Hematopoietic multipotent progenitor cell treated with erythropoietin and hydrocortisone succinate and interleukin-3 and kit ligand, for 8 days (in vitro differentiated cells): ENCODE measurements at places on chromosomes 5 and 9.

- DNase-seq = no peak
Observed at GRCh38 chr5:172545291-172545801, 91.0 kb upstream of the SH3PXD2B start.

GRCh38 chr5:126056352-126056751 lies 366.9 kb upstream of the GRAMD2B start:
- DNase-seq = no peak

GRCh38 chr5:17343675-17344074 lies 126.2 kb downstream of the BASP1 start:
- DNase-seq = no peak

- DNase-seq = no peak
Observed at GRCh38 chr5:107513337-107514085, 157.2 kb downstream of the EFNA5 start.

GRCh38 chr5:56681346-56681745 lies 134.0 kb upstream of the MAP3K1 start:
- DNase-seq = peak; percentile 51

DNA sequence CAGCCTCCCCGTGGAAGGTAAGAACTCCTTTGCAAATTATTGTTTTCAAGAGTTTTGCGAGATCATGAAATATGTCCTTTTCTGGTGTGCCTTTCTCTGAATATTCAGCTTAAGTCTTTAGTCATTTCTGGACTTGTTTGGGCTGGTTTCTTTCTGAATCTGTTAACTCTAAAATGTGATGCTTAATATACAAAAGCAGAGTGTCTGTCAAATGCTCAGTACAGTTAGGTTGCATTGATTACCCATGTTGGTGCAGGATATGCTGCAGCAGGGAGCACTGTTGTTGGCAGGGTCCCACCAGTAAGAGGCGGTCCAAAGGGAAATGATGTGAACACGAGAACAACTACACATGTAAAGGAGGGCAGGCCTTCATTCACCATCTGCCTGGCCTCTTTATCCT lies 47.7 kb downstream of the SPTAN1 start:
- DNase-seq = no peak

DNA sequence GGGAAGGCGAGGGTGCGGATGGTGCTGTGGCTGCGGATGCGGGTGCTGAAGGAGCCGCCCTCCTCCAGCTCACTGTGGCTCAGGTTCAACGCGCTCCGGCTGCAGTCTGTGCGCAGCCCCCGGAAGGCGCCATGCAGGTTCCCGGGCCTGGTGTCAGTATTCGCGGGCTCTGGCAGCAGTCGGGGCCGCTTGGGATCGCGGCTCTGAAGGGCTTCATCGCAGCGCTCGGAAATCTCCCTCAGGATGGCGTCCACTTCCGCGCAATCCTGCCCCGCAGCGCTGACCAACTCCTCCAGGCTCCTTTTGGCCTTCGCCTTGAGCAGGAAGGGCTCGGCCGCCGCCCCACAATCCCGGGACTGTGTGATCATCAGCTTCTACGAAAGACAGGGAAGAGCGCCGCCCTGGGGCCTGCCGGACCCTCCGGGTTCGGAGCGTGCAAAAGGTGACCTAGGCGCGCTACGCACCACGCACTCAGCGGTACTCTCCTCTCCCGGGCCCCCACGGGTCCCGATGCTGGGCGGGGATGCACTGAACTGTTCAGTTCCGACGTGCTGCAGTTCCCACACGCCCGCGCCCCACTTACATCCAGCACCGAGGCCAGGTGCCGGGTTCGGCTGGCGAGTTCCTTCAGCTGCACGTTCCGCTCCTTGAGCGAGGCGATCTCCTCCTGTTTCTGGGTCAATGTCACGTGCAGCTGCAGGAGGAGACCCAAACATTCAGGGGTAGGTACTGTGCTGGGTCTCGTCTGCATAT lies 6.5 kb downstream of the MCIDAS start:
- DNase-seq = no peak

DNA sequence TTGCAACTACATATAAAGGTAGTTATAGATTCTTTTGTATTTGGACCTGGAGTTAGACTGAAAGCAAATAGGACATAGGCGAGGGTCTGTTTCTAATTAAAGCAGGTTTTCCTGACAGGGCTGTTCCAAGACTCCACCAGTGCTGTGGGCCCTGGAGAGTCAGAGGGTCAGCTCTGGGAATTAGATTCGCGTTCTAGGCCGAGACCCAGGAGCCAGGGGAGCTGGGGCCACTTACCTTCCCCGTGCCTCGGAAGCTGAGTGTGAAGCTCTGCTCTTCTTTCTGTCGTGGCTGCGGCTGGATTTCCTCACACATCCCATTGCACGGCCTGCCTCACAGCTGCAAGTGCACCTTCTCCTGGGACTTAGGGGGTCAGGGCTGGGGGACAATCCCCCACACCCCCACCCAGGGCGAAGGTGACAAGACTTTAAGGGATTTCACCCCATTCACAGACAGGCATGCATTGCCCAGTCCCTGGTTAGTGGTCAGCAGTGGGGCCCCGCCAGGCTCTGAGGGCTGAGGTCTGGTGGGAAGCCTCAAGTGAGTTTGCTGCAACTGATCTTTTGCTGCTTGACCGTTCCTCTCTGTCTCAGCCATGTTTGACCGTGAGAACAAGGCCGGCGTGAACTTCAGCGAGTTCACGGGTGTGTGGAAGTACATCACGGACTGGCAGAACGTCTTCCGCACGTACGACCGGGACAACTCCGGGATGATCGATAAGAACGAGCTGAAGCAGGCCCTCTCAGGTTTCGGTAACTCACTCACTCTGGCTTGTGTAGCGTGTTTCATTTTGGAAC lies 15.3 kb upstream of the AHRR start:
- DNase-seq = no peak

GRCh38 chr9:22208846-22209585 lies 199.9 kb upstream of the CDKN2B start:
- peak; percentile 4 for DNase-seq

DNA sequence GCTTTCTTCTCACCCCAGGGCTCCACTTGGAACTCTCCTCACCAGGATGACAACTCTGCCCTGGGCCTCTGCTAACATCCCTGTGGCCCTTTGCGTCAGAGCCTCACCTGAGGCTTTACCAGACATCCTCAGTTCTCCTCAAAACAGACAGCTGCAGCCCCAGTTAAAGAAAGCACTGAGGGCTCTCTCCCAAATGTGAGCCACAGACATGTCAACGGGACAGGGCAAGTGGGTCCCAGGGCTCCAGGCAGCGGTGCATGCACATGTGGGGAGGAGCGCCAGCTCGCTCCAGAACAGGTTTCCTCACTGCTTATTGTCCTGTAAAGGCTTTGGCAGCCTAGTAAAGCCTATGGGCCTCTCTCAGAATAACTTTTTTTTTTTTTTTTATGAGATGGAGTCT lies 37.3 kb downstream of the IPPK start:
- DNase-seq = no peak

DNA sequence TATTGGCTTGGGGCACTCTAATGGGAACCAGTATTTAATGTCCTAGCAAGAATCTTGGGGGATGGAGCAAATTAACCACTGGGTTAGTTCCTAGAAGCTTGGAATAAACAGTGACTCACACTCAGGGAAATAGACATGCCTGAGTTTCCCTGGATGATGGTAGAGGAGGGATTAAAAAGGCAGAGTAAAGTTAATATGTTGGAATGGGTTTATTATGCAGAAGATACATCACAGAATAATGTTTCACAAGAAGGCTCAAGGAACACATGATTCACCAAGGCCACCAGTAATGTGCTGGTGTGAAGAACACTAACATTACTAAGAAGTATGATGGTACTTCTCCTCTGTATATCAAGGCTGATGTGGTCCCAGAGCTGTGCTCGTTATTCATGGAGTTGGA lies 752.9 kb upstream of the SEMA6A start:
- DNase-seq = no peak

- DNase-seq = no peak
Observed at GRCh38 chr9:137149942-137150616, 11.1 kb downstream of the GRIN1 start.

DNA sequence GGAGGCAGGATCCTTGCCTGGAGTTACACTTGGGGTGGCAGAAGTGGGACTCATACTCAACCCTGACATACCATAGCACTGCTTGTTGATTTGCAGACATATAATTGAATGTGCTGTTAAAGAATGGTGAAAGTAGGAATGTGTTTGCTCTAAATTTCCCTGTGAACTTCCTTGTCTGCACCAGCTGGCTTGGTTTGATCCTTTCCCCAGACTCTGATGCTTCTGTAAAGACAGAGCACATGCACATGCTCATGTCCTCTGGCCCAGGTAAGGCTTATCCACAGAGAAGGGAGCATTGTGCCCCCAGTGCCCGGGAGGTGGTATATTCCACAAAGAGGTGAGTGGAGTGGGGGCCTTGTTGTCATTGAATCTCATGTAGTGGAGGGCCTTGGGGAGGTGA lies 138.0 kb upstream of the STC2 start:
- DNase-seq = no peak

GRCh38 chr5:50963971-50964745 lies 297.7 kb downstream of the PARP8 start:
- DNase-seq = no peak

DNA sequence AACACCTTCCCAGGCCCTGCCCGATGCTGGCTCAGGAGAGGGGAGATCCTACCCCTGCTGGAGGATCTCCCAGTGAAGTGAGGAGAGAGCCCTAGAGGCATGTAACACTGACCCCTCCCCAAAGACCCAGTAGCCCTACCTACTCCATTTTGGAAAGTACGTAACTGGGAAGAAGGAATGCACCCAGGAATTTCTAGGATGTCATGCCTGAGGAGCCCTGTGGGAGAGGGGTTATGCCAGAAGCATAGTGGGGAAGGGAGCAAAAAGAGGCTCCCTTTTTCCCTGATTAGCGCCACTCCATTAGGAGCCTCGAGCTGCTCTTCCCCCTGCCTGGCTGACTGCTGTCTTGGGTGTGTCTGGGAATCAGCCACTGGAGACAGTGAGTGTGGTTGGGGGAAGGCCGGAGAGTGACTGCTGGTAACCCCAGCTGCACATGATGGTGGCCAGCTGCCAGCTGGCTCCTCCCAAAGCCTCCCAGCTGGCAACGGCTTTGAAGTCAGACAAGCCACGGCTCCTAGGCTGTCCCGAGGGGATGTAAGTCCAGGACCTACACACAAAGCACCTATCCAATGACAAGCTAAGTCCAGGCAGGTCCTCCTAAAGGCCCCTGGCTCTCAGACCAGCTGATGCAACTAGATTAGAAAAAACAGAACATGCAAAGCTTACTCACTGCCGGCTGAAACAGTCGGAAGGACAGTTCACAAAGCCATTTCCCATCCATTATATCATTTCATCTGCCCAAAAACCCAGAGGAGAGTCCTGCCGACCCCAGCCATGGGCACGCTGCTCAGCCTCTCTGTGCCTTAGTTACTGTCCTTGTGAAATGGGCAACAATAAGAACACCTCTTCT lies 136.5 kb upstream of the ABCA1 start:
- peak; percentile 90 for DNase-seq

GRCh38 chr9:18890372-18890771 lies 142.6 kb downstream of the SAXO1 start:
- DNase-seq = no peak

- no peak for DNase-seq
Observed at GRCh38 chr5:158591301-158591863, 508.3 kb downstream of the EBF1 start.

GRCh38 chr9:127411122-127411521 lies 13.1 kb upstream of the ZNF79 start:
- DNase-seq = no peak

GRCh38 chr5:44367203-44367602 lies 22.0 kb downstream of the FGF10 start:
- DNase-seq = no peak

- DNase-seq = no peak
Observed at GRCh38 chr5:95486191-95486590, 68.6 kb downstream of the SKIC3 start.

- DNase-seq = peak; percentile 74
Observed at GRCh38 chr9:132409828-132410528, at the start of gene CFAP77. TSS of gene CFAP77 (plus strand) at chr9:132410211. CDS start at chr9:132410272, 61 bp downstream.

DNA sequence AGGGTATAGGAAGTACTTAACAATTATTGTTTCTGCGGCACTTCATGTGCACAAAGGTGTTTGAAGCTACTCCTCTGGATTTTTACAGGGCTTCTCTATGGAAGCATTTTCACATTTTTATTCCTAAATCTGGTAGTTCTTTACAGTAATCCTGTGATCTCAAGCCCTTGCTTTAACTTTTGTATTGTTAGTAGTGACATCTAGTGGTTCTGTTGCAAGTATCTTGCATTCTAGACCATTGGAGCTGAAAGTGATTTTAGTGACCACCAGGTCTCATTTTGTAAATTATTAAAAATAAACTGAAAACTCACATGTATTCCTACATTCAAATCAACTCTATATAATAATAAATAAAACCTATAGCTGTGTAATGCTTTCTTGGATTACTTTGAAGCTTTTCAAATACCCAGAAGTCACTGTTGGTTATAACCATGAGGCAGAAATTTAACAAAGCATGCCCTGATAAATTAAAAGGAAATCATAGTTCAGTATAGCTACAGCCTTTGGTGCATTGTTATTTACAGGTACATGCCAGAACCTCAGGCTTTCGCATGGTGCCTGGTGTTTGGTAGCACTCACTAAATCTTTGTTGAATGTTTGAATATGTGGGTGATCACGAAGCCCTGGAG lies 18.9 kb downstream of the RPS23 start:
- DNase-seq = peak; percentile 32

DNA sequence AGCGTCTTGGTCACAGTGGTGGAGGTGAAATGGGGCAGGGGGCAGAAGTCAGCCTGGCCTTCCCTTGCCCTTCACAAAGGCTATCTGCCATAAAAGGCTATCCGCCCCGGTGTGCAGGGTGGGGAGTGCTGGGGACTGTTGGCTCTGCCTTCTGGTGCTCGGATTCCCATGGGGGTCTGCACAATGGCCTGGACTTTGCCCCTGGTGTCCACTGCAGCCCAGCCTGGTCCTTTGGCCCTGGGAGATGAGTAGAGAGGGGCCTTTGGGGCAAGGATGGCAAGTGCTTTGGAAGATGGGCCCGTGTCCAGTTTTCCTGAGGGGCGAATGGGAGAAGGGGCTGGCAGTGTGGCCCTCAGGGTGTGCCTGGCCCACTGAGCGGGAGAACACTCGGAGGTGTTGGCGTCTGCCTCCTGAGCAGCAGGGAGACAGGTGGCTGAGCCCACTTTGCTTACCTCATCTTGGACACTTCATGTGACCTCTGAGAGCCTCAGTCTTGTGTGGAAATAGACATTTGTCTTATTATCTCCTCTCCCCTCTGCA lies 69.9 kb downstream of the HSPA4 start:
- DNase-seq = no peak

DNA sequence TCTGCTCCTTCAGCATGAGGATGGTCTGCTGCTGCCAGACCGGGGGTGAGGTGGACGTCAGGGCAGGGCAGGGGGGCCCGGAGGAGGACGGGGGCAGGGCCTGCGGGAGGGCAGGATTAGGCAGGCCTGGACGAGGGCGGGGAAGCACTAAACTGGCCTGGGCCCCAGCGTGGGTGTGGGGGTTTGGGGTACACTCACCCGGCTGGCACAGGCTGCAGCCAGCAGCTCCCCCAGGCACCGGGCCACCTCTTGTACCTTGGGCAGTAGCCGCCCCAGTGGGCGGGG lies 5.5 kb downstream of the SAPCD2 start:
- no peak for DNase-seq
